ENCODE measurements at places on chromosomes 3 and 15.
A peak's percentile ranks its signal among the peaks of the same experiment; 100 is the strongest.

GRCh38 chr3:176951144-176951543 lies 246.1 kb downstream of the TBL1XR1 start:
- no peak for DNase-seq

GRCh38 chr3:18745472-18745871 lies 320.3 kb upstream of the SATB1 start:
- DNase-seq, result no peak

DNA sequence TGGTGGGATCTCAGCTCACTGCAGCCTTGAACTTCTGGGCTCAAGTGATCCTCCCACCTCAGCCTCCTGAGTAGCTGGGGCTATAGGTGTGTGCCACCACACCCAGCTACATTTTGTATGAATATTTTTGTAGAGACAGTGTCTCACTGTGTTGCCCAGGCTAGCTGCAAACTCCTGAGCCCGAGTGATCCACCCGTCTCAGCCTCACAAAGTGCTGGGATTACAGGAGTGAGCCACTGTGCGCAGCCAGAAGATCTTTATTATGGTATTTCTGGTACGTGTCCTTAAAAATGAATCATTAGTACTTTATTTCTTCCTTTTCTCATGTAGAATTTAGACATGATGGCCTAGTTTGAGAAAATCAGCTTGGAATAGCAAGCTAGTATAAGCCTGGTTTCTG lies 153.3 kb downstream of the BCHE start:
- no peak for DNase-seq

DNA sequence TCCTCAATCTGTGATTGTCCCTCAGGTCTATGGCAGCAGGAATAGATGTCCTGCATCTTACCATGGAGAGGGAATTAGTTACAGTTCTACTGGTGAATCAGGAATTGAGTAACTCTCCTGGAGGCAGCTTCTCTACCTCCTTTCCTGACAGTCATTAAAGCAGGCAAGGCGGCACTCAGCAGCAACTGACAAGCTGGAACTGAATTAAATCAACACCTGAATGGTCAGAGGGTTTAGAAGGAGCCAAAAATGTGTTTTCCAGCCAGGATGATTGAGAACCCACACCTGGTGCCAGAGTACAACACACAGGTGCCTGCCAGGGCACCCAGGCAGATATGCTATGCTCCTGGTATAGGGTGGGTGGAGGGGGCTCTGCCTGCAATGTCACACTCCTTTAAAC lies 43.1 kb upstream of the TIPARP start:
- DNase-seq, result no peak

- DNase-seq, result no peak
Measured at GRCh38 chr3:121072133-121072532, 164.1 kb downstream of the STXBP5L start.

- DNase-seq, result peak; percentile 36
Measured at GRCh38 chr3:106609666-106610301, 741.0 kb upstream of the CBLB start.

GRCh38 chr3:104279617-104280016 lies 1087.1 kb upstream of the ALCAM start:
- DNase-seq, result no peak

GRCh38 chr3:119538772-119539171 lies 20.6 kb downstream of the CD80 start:
- DNase-seq, result no peak

GRCh38 chr15:31262901-31263671 lies 63.5 kb upstream of the KLF13 start:
- no peak for DNase-seq

- DNase-seq, result no peak
Measured at GRCh38 chr3:57120040-57120439, 45.1 kb downstream of the IL17RD start.

DNA sequence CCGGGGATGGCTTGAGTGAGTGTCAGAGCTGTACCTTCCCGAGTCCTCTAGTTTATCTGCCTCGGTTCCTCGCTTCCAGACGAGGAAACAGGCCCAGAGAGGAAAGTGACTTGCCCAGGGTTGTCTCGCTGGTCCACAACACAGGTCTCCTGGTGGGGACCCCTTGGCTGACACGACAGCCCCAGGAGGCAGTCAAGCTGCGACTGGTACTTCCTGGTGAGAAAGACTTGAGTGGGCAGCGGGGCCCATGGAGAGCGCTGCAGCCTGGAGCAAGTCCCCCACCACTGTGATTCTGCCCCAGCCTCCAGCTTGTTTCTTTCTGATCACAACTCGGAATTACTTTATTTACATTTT lies 600 bp upstream of the CHRNA5 start:
- no peak for DNase-seq
